ENCODE measurements at places on chromosomes 2 and 18.

- DNase-seq: no peak
Observed at GRCh38 chr2:130378898-130379214, 23.0 kb downstream of the PTPN18 start.

DNA sequence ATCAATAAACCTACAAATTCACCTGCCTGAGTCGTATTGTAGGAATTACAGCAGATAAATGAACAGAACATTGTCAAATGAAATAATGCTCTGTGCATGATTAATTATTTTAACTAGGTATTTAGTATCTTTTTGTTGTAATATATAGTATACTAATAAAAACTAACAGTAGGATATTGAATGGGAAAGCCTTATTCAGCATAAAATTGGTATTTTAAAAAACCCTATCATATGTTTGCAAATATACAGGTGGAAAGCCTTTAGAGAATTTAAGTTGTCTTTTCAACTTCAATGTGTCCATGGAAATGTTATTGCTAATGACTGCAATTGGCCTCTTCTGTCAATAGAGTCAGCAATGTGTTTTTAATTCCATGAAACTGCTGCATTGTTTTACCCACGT is 40.8 kb upstream of the SLC35F5 start:
- no peak for DNase-seq

DNA sequence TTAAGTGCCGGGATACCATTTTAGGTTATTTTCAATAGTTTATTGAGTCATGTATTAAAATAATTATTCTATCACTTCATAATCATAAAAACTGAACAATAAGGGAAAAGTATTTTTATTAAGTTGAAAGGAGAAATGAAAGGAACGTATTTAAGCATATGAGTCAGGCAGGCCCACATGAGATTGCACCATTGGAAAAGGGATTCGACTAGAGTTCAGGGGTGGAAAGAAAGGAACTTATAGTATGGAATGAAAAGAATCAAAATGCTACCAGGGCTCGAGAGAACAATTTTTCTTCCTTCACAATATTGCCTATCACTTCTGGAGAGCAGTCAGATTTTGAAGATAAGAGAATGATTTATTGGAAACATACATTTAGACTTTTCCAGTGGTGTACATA is 516.5 kb upstream of the NETO1 start:
- DNase-seq: no peak

DNA sequence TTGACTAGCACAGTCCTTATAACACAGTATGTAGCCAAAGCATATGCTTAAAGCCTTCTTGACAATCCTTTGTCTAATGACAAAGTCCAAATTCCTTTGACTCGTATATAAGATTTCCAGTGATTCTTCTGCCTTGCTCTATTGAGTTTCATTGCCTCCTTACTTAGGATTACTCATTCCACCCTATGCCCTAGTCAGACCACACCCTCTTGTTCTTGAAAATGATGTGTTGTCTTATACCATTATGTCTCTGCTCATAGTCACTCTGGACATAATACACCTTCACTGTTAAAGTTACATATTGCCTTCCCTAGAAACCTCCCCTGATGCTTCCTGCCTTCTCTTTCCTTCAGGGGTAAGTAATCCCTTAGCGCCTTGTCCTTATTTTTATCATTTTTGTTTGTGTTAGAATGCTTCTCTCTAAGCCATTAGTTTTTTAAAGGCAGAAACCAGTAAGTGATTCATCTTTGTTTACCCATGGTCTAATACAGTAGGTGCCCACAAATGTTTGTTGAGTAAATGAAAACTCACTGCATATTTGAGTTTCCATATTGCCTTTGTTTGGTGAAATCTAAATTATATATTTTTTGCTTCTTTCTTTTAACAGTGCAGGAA is 19.3 kb downstream of the GPD2 start:
- no peak for DNase-seq

DNA sequence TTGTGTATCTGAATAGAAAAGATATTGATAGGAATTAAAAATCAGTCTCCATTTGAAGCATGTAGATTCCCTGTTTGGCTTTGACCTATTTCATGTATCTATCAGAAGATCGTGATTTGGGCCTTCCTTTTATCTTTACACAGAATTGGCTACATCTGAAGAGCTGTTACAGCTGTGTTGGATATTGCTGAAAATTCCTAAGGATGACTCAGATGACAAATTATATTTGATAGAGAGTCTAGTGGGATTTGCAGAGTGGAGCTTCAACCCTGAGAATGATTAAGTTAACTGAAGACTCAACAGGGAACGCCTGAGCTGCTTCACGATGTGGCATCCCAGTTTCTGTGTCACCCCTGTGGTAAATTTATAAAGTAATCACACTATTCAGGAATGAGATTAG is 4.9 kb upstream of the COL3A1 start:
- DNase-seq: no peak

DNA sequence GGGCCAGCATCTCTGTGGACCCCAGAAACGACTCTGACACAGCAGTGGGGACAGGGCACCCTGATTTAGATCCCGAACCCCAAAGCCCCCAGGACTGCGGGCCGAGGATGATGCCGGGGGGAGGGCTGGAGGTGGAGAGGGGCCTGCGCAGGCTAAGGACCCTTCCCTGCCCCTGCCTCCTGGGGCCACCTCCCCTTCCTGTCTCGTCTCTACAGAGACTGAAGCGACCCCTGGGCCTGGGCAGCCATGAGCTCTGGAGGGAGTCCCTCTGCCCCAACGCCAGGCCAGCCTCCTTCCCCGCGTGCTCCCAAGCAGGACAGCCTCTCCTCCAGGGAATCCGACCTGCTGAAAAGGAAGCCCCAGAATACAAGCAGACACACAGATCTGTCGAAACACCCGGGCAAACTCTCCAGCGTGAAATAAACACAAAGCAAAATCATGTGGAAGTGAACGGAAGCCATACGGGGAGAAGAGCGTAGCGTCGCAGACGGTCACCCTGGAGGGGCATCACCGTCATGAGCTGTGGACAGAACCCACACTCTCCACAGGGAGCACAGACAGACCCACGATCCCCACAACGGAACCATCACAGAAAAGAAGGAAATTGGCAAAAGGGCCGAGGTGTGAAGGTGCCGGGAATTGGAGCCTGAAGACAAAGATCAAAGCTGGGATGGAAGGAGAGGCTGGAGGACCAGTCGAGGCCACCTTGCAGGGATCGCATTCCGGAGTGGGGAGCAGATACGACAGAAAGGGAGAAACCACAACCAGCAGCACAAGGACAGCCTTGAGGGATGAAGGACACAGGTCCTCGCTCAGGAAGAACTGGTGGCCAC is 51.0 kb upstream of the CTDP1 start:
- no peak for DNase-seq

GRCh38 chr2:134522496-134523455 is 196.0 kb downstream of the TMEM163 start:
- no peak for DNase-seq

DNA sequence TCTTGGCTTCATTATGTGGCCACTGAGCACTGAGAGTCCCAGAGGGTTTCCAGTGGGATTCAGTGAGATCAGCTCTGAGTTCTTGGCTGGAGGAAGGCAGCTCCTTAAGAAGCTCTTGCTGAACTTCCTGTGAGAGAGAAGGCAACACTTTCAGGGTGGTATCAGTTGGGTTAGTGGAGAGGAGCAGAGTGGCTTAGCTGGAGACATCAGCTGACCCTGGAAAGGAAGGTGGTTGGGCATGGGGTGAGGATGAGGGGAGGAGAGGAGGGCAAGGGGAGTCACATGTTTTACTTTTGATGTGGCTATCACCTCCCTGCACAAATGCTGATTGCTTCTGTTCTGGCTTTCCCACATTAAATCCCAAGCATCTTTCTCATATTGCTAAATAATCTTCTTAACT is 95.1 kb downstream of the ACOXL start:
- DNase-seq: no peak

GRCh38 chr18:39586741-39587140 is 2021.1 kb upstream of the CELF4 start:
- no peak for DNase-seq

- no peak for DNase-seq
Observed at GRCh38 chr2:236698016-236698627, 128.5 kb downstream of the ACKR3 start.

DNA sequence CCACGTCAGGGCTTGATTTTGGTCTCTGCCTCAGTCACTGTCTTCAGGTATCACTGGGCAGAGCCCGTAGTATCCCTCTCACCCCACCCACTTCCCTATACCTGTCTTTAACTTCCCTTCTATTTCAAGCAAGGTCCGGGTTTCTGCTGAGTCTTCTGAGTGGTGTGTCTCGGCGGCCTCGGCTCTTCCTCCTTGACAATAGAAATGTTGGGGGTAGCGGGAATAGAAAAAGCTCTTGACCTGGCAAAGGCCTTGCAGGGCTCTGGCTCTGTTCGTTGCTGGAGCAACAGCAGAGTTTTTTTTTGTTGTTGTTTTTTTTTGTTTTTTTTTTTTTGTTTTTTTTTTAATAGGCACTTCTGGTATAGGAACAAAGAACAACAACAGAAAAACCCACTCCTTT is 16.0 kb upstream of the IGFBP5 start:
- no peak for DNase-seq

GRCh38 chr18:29087616-29088246 is 910.8 kb upstream of the CDH2 start:
- no peak for DNase-seq

- DNase-seq: no peak
Observed at GRCh38 chr18:22346953-22347605, 70.6 kb downstream of the CTAGE1 start.

DNA sequence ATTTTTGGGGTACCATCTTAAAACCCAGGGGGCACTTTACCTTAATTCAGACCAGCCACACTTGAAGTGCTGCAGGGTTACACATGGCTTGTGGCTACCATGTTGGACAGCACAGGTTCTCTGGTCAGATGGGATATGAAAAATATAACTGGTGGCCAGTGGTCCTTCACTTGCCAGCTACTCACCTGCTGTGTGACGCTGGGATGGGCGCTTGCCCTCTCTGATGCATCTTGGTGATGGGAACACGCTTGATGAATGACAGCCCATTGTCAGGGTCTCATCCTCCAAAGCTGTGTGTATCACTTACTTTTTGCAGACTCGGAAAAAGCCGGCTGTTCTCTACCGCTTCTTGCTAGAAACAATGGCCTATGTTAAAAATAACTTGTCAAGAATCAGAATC is 22.5 kb downstream of the HJURP start:
- no peak for DNase-seq

GRCh38 chr18:45962866-45963265 is 4.3 kb downstream of the EPG5 start:
- no peak for DNase-seq

GRCh38 chr2:8672940-8673339 is 8.9 kb upstream of the ID2 start:
- DNase-seq: no peak

- DNase-seq: no peak
Observed at GRCh38 chr2:172888714-172889669, 153.3 kb downstream of the RAPGEF4 start.

GRCh38 chr2:143675021-143675420 is 545.8 kb downstream of the ARHGAP15 start:
- no peak for DNase-seq

- DNase-seq: no peak
Observed at GRCh38 chr2:105764059-105764458, 19.3 kb downstream of the NCK2 start.

DNA sequence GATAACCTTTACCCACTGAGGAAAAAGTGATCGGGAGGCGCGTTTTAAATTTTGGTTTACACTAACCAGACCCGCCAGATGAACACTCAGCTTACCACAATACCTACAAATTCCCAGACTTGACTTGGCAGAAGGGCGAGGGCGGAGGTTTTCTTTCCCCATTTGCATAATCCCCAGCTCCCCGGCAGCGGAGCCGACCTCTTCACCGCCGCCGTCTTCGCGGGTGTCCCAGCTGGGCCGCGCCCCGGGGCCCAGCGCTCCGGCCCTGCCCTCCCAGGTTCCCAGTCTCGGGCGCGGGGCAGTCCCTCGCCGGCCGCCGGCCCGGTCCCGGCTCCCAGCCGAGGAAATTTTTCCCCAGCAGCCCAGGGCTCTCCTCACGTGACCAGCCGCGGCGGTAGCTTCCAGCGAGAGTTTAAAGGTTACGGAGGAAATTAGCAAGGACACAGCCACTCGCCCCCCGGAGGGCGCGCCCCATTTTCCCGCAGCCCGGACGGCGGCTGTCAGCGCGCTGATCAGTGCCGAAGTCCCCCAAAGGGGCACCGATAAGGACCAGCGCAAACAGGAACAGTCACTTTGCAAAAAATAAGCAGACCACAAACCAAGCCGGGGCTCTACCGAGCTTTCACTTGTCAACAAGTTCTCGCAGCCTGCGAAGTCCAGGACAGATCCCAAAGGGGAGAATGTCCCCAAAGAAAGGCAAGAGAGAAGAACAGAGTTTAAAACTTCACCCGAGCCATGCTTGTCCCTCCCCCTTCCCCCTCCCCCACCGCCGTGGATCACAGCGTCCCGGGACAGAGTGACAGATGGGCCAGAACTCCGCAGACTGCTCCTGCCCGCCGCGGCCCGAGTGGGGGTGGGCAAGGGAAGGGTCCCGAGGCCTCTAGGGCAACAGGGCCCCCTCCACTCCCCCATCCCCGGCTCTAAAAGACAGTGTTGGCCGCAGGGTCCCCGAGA is 1.3 kb upstream of the PRKCE start:
- DNase-seq: no peak

GRCh38 chr2:7621018-7621814 is 704.0 kb downstream of the RNF144A start:
- no peak for DNase-seq

DNA sequence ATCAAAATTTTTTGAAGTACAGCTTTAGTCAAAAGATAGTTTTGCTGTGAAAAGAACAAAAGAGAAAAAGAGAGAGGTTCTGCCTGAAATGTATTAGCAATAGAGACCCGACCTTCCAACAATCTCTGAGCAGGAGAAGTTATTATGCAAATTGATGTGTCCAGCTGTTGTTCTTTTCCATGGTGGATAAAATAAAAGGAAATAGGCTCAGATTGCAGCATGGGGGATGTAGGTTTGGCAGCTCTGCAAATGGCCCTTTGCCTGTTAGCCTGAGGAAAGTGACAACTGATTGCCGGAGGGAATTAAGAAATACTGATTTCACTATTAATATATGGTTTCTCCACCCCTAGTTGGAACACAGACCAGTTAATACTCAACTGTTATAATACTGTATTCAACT is 1283.2 kb upstream of the NXPH2 start:
- no peak for DNase-seq

DNA sequence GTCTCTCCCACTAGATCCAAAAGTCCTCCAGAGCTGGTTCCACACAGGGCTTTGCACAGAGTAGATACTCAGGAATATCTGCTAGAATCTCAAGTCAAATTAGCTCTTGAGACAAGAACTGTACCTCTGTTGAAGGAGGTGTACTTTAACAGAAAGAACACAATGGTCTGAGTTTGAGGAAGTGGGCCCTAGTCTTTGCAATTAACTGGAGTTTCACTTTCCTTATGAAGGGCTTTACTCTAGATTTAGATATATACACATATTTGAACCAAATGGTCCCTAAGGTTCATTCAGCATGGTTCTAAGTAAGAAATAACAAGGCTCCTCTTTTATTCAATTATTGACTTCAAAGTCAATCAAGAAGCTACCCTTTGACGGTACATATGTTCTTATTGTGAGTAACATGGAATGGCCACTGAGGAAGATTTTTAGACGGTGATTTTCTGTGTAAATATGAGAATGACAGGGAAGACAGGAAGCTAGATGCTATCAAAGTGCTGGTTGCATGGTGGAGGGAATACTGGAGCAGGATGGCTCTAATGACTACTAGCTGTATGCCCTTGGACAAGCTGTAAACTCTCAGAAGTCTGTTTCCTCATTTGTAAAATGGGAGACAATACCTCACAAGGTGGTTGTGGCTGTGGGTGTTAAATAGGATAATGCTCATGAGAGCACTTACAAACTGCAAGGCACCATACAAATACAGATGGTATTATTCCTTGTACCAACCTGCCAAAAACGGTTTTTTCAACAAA is 73.5 kb upstream of the SERTAD2 start:
- DNase-seq: no peak

- DNase-seq: no peak
Observed at GRCh38 chr2:11743846-11744553, 2.4 kb upstream of the LPIN1 start.

All from cortex of kidney (tissue), 1 donor.